ENCODE measurements at places on chromosomes 2 and 18. TPM values are rescaled to one million over a fixed set of nuclear protein-coding genes. Genes with fewer than 3 reads are reported as not detected.

The MROH2A gene
- not detected for total RNA-seq

The RUFY4 gene
- total RNA-seq, result not detected

The UNC80 gene
- total RNA-seq, result not detected

The IHH gene
- 0.47 TPM for total RNA-seq

The CRACDL gene
- 2.3 TPM for total RNA-seq

The LRP1B gene
- not detected for total RNA-seq

The IL1A gene
- total RNA-seq, result not detected

The RBM43 gene
- total RNA-seq, result 3.9 TPM

The ASAP2 gene
- 39.8 TPM for total RNA-seq

The COX7A2L gene
- 191 TPM for total RNA-seq

The ANKRD23 gene
- total RNA-seq, result 3.1 TPM

The LGALSL gene
- 10.1 TPM for total RNA-seq

The SFT2D3 gene
- 5.8 TPM for total RNA-seq

The CYS1 gene
- 1.2 TPM for total RNA-seq

The SULT1C2 gene
- total RNA-seq, result 0.53 TPM

The PFN4 gene
- total RNA-seq, result 1.0 TPM

The ARMC9 gene
- 16.3 TPM for total RNA-seq

The KANSL1L gene
- total RNA-seq, result 0.62 TPM

The FTCDNL1 gene
- 2.6 TPM for total RNA-seq

The PMAIP1 gene
- total RNA-seq, result 12.9 TPM

The CLEC4F gene
- not detected for total RNA-seq

The IL36A gene
- total RNA-seq, result not detected

The TMEM247 gene
- total RNA-seq, result not detected

The KYNU gene
- 252 TPM for total RNA-seq

The CDCA7 gene
- 43.9 TPM for total RNA-seq

The RIT2 gene
- not detected for total RNA-seq

The IGFBP2 gene
- total RNA-seq, result 90.1 TPM

The KIF5C gene
- total RNA-seq, result 0.32 TPM

The ANKRD29 gene
- total RNA-seq, result 16.7 TPM
